ENCODE measurements at places on chromosomes 1 and 21.

- DNase-seq, result no peak
These were observed 19.3 kb downstream of the PGLYRP3 start for GRCh38 chr1:153293480-153293775.

GRCh38 chr1:51690285-51690961 is 73.5 kb downstream of the OSBPL9 start:
- no peak for DNase-seq

DNA sequence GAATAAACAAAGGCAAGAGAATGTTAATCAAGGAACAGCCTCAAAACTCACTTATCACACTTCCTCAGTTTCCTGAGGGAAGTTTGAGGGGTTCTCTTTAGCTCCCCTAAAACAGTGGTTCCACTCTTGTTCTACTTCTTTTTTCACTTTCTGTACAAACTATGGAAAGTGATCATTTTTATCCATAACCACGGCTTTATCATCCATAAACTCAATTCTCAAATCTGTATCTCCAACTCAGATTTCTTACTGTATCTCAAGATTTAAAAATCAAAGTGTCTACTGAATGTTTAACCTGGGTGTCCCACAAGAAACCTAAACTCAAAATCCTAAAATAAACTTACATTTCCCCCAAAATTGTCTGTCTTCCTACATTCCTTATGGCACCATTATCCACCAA is 3.9 kb downstream of the PFDN2 start:
- no peak for DNase-seq

- DNase-seq, result no peak
These were observed 85.9 kb downstream of the TYW3 start for GRCh38 chr1:74818661-74819456.

GRCh38 chr1:6157528-6158174 is 22.5 kb downstream of the CHD5 start:
- DNase-seq, result no peak

DNA sequence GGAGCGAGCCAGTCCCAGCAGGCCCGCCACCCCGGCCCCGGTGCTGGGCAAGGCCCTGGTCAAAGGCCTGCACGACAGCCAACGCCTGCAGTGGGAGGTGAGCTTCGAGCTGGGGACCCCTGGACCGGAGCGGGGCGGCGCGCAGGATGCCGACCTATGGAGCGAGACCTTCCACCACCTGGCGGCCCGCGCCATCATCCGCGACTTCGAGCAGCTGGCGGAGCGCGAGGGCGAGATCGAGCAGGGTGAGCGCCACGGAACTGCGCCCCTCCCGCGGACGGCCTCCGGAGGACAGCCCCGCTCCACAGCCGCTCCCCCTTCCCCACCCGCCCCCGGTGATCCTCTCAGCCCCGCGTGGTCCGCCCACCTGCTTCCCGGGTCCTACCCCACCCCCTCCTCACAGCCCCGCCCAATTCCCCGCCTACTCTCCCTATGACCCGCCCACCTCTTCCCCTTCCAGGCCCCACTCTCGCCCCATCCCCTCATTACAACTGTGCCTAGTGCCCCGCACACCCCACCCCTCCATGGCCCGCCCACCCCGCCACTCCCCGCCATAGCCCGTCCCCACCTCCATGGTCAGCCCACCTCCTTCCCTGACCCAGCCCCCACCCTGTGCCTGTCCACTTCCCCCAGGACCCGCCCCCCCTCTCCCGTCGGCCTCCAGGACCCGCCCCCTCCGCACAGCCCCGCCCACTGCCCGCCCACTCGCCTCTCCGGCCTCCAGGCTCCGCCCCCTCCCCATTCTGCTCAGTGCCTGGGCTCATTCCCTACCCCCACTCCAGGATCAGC is 52.7 kb downstream of the VWA5B1 start:
- DNase-seq, result peak; percentile 18
